Cortex of kidney (tissue), 1 donor: ENCODE measurements at places on chromosomes 4 and X.

GRCh38 chr4:23245203-23245832 is 552.6 kb downstream of the GBA3 start:
- no peak for DNase-seq

DNA sequence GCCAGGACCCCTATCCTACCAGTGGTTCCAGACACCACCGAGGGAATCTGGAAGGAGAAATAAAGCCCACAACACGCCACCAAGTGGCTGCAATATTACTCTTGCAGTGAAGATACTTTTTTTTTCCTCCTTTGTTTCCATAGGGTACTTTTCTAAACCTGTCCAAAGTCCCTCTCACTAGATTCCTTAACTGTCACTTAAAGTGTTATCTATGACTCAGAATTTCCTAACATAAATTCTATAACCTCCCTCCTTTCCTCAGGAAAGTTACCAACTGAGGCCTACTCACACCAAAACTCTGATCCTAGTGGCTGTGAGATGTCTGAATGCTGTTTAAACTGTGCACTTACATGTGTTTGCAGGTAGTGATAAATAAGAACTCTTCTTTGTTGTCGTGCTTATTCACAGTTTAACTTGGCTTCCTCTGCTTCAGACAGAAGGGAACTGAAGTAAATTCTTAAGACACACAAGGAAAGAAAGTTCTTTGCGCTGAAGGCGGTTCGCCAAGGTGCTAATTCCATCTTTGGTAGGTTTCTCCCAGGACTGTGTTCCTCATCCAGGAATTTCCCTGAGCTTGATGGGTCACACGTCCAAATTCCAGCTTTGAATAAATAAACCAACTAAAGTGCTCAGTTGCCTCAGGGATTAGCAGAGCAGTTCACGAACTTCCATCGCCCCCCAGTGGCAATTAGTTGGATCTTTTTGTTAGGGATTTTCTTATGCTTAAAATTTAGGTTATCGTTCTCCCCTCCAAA is 10.7 kb upstream of the HCCS start:
- DNase-seq = no peak

GRCh38 chr4:119113033-119113655 is 22.5 kb upstream of the MYOZ2 start:
- DNase-seq = no peak

GRCh38 chr4:47641755-47642154 is 156.7 kb downstream of the ATP10D start:
- DNase-seq = no peak

- DNase-seq = no peak
Measured at GRCh38 chrX:46169808-46170207, 375.4 kb downstream of the ZNF674 start.

GRCh38 chrX:149910178-149910695 is 19.1 kb upstream of the HSFX4 start:
- no peak for DNase-seq

DNA sequence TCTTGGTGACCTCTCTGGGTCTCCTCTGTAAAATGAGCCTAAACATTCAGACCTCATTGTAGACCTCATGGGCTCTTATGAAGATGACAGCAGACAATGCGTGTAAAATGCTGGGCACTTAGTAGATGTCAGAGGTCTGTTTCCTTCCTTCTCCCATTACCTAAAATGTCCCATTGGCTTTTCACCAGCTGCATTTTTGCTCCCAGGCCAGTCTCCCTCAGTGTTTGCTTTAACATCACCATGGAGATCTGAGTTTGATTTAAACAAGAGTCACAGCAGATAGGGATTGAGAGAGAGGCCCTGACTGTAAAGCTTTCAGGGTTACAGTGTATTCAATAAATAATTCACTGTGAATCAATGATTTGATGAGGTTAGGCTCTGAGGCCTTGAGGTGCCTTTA is 24.3 kb downstream of the PSAPL1 start:
- DNase-seq = no peak

DNA sequence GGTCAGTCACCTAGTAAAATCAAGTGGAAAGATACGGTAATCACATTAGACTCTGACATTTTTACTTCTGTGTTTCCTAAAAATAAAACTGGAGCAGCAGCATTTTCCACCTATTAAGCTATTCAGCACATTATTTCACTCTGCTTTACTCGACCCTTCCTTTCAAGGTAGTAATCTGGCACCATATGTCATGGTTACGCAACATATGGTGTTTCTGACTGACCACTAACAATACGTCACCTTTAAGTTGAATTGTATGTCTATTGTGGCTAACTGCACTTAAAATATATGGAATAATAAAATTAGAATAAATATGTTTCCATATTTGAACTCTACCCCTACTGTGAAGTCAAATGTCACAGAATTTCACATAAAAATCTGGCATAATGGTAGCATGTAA is 168.8 kb downstream of the CDS1 start:
- no peak for DNase-seq

DNA sequence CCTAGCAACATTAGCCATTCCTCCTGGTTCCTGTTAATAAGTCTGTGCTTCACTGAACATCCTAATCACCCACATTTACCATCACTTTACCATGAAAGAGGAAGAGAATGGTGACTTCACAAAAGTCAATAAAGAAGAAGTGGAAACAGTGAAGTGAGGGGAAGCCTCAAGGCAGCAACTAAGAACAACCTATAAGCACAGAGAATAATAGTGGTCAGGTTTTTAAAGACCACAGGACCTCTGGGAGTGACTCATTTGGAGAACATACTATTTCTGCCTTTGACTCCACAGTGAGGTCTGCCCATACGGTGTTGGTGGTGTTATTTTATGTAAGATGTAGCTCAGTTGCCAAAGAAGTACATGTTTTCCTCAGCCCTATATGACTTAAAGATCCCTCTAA is 86.0 kb upstream of the TET2 start:
- no peak for DNase-seq
